ENCODE measurements at places on chromosomes 3 and 15.

GRCh38 chr3:45644791-45645201, 44.4 kb upstream of the SACM1L start:
- H3K4me3 ChIP-seq = no peak overlapping the region
- peaks cover 3% of the 10 kb centered on the region for H3K36me3 ChIP-seq
- DNase-seq = no peak
- H3K27ac ChIP-seq = no peak overlapping the region
- H3K27me3 ChIP-seq = no peaks in the 10 kb centered on the region

DNA sequence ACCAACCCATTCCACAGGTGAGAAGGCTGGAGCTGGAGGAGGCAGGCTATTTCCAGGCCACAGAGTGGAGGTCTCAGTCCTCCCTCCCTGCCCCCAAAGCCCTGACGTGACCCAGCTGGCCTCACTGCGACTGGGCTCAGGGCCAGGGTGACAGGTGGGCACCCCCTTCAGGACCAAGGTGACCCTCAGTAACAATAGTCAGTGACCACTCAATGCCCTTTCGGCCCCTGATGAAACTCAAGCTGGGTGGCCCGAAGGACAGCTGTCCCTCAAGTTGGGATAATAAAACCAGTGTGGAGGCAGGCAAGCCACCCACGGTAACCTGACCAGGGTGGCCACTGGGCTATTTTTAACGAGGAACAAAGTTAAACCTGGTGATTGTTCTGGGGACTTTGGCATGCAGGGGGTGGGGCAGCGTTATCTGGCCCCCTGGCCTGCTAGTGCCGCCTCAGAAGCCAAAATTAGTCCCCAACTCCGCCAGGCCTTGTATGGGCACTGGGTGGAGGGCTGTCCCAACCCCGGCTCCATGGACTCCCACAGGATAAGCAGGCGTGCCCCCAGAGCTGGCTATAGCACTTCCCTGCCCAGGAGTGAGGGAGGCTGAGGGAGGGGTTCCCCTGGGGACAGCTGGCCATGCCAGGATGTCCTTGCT, 1.1 kb downstream of the TNNC1 start:
- DNase-seq = no peak
- H3K36me3 ChIP-seq = peaks cover 2% of the 10 kb centered on the region
- peaks cover 12% of the 10 kb centered on the region for H3K4me1 ChIP-seq
- H3K27me3 ChIP-seq = no peaks in the 10 kb centered on the region
- no peak overlapping the region for H3K27ac ChIP-seq
- H3K4me3 ChIP-seq = no peak overlapping the region

DNA sequence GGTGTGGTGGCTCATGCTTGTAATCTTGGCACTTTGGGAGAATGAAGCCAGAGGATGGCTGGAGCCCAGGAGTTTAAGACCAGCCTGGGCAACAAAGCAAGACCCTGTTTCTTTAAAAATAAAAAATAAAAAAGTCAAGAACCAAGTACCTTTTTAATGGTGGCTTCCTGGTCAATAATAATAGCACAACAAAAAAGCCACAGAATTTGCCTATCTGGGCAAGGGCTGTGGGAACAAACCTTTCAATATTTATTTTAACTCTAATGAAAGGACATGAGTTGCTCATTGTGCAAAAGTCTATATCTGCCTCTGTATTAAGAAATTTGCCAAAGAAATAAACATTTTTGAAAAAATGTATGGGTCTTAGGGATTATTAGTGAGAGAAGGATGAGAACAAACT, 2.1 kb downstream of the ZNF609 start:
- no peak overlapping the region for H3K4me3 ChIP-seq
- H3K4me1 ChIP-seq = peaks cover 15% of the 10 kb centered on the region
- H3K27ac ChIP-seq = no peak overlapping the region
- no peaks in the 10 kb centered on the region for H3K36me3 ChIP-seq
- H3K27me3 ChIP-seq = no peaks in the 10 kb centered on the region
- no peak for DNase-seq

GRCh38 chr3:189403194-189403593, 228.0 kb upstream of the TP63 start:
- H3K4me1 ChIP-seq = no peaks in the 10 kb centered on the region
- DNase-seq = no peak
- no peaks in the 10 kb centered on the region for H3K27me3 ChIP-seq
- H3K4me3 ChIP-seq = no peak overlapping the region
- H3K36me3 ChIP-seq = no peaks in the 10 kb centered on the region

DNA sequence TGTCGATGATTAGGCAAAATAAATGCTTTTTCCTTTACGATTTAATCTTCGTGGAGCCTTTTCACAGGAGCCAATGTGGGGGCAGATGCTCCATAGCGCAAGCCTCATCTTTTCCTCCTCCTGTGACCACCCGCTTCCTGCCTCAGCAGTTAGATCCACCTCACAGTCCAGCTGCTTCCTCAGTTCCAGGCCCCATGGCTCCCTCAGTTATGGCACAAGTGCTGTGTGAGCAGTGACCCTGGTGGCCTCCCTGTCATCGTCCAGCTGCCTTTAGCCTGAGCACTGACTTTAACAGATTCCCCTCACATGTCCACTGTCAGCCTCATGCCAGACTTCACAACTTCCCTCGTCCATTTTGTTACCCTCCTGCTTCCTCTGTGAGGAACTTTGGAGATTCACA, 424.6 kb upstream of the GBE1 start:
- DNase-seq = no peak
- H3K4me3 ChIP-seq = no peak overlapping the region
- no peak overlapping the region for H3K27ac ChIP-seq
- no peaks in the 10 kb centered on the region for H3K36me3 ChIP-seq
- no peaks in the 10 kb centered on the region for H3K4me1 ChIP-seq
- H3K27me3 ChIP-seq = no peaks in the 10 kb centered on the region

GRCh38 chr3:14297784-14298236, 104.6 kb upstream of the SLC6A6 start:
- H3K27ac ChIP-seq = no peak overlapping the region
- peaks cover 4% of the 10 kb centered on the region for H3K4me1 ChIP-seq
- no peaks in the 10 kb centered on the region for H3K36me3 ChIP-seq
- no peaks in the 10 kb centered on the region for H3K27me3 ChIP-seq

GRCh38 chr3:5181469-5182141, 5.9 kb upstream of the EDEM1 start:
- no peak overlapping the region for H3K27ac ChIP-seq
- no peak overlapping the region for H3K4me3 ChIP-seq
- peaks cover 9% of the 10 kb centered on the region for H3K36me3 ChIP-seq
- no peak for DNase-seq

DNA sequence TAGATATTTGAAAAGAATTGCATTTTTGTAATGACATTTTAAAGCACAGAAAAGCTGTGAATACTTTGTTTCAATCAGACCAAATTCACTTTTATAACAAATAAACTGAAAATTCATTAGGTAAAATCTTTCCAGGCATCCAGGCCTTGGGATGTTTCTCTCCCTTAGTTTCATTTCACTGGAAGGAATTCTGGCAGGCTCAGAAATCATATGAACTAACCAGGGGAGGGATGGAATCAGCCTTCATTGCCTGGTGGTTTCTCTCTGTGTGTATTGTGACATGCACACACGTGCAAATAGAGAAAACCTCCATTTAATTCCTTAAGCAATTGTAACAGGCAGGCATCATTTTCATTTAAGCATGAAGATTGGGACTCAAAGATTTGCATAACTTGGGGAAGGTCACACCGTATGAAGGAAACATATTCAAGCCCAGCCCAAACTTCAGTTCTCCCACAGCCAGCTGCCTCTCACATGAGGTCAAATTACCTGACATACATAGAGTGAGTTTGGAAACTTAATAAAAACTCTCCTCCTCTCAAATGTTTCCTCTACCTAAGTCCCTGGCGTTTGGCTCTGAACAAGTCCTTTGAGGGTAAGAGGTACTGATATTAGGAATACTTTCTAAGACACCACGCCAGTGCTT, 376.1 kb upstream of the MCTP2 start:
- no peak overlapping the region for H3K27ac ChIP-seq
- H3K4me3 ChIP-seq = no peak overlapping the region
- no peaks in the 10 kb centered on the region for H3K4me1 ChIP-seq
- H3K27me3 ChIP-seq = no peaks in the 10 kb centered on the region

- no peak overlapping the region for H3K4me3 ChIP-seq
- H3K27ac ChIP-seq = no peak overlapping the region
- no peaks in the 10 kb centered on the region for H3K36me3 ChIP-seq
- no peaks in the 10 kb centered on the region for H3K27me3 ChIP-seq
- no peak for DNase-seq
These were observed 94.6 kb downstream of the ZPLD1 start for GRCh38 chr3:102529452-102529851.

- no peak for DNase-seq
- no peaks in the 10 kb centered on the region for H3K36me3 ChIP-seq
- peak overlapping the region; percentile 98 for H3K27ac ChIP-seq
- peak overlapping the region; percentile 80 for H3K4me3 ChIP-seq
- no peaks in the 10 kb centered on the region for H3K27me3 ChIP-seq
These were observed 531 bp upstream of the BLOC1S6 start for GRCh38 chr15:45586601-45587094.

GRCh38 chr15:38252481-38253350, at the start of gene SPRED1:
Gene SPRED1, plus strand, starts transcription at chr15:38252836. Its CDS starts 350 bp downstream, at chr15:38253186.
- no peaks in the 10 kb centered on the region for H3K36me3 ChIP-seq
- H3K27ac ChIP-seq = peak within 1 kb of the TSS; percentile 96
- H3K4me3 ChIP-seq = peak within 1 kb of the TSS; percentile 93
- peak; percentile 63 for DNase-seq
- peaks cover 3% of the 10 kb centered on the region for H3K4me1 ChIP-seq
- H3K27me3 ChIP-seq = no peaks in the 10 kb centered on the region

GRCh38 chr3:127455541-127456450, 134.7 kb downstream of the TPRA1 start:
- peaks cover 2% of the 10 kb centered on the region for H3K4me1 ChIP-seq
- no peaks in the 10 kb centered on the region for H3K36me3 ChIP-seq
- peaks cover 30% of the 10 kb centered on the region for H3K27me3 ChIP-seq
- DNase-seq = peak; percentile 97
- peak overlapping the region; percentile 67 for H3K4me3 ChIP-seq
- no peak overlapping the region for H3K27ac ChIP-seq
